ENCODE measurements at places on chromosomes 4 and X. TPM values are rescaled to one million over a fixed set of nuclear protein-coding genes. Genes with fewer than 3 reads are reported as not detected.

- DNase-seq, result no peak
These were observed 154.0 kb upstream of the RASGEF1B start for GRCh38 chr4:81625422-81626417.

DNA sequence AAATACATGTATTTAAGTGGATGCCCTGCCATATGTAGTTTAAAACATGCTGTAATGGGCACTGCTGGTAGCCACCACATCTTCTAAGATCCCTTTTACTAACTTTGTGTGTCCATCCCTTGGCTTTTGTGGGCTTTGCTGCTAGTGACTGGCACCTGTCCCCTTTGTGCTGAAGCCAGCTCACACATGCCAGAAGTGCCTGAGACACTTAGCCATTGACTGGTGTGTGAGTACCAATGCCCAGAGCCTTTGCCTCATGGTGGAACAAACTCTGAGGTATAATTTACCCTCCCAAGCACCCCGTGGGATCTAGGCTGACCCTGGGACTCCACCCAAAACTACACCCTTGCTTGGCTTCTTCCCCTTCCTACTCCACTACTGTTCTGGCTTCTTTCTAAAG is 33.0 kb downstream of the ARHGAP6 start:
- no peak for DNase-seq

DNA sequence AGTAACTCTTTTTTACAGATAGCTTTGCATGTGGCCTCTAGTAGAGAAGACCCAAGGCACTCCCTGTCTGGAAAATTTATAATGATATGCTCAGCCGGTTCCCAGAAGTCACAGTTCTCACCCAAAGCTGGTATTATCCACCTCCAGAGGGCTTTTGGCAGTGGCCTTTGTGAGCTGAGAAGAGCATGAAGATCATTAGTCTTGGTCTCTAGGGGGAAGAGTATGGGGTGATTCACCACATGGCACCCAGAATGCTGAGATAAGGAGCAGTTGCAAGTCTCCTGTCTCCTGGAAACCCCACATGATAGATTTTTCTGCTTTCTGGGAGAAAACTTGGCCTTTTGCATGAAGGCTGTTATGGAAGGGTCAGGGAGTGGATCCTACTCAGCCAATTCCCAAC is 75.4 kb upstream of the PRPS1 start:
- no peak for DNase-seq

DNA sequence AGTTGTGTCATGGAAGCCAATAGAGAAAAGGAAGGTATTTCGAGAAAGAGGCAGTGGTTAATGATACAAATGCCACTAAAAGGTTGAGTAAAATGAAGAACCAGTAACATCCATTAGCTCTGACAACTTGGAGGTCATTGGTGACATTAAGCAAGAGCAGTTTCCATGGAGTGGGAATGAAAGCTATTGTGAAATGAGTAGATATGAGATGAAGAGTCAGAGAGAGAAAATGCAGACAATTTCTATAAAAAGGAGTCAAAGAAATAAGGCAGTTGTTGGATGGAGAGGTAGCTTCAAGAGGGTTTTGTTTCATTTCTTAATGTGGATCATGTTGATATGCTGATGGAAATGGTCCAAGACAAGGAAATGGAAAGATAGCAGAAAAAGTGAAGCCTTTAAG is 9.6 kb upstream of the AMTN start:
- no peak for DNase-seq

DNA sequence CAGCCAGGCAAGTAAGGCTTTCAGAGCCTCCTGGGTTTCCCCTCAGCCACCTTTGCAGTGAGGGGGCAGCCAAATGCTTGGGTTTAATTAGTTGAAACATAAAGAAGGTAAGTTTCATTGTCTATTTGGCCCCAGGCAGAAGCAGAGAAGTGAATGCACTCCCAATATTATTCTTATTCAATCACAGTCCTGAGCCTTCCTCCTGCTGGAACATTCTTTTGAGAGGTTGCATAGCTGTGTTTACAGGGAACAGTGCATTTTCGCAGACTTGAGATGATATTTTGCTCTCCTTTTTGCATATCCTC is 13.9 kb downstream of the SLC2A9 start:
- no peak for DNase-seq

- no peak for DNase-seq
These were observed 58.7 kb downstream of the UGT2B10 start for GRCh38 chr4:68874507-68874906.

GRCh38 chr4:84973856-84974255 is 7.4 kb upstream of the WDFY3 start:
- no peak for DNase-seq

DNA sequence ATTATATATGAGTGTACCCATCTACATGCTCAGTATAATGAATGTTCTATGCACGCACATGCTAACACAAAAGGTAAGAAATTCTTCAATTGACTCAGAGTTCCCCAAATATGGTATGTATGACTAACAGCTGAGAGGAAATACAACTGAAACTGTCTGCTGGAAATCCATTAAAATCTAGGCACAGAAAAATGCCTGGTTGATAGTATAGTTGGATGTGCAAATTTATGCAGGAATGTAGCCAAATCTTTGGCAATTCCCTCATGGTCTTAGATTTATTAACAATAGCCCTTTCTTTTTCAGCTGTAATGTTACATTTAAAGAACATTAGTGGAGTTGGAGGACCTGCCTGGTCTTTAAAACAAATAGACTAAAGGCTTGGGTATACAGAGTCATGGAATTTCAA is 5.5 kb downstream of the CAMK2D start:
- DNase-seq, result no peak

GRCh38 chrX:739611-740010 is 109.0 kb downstream of the SHOX start:
- DNase-seq, result no peak

DNA sequence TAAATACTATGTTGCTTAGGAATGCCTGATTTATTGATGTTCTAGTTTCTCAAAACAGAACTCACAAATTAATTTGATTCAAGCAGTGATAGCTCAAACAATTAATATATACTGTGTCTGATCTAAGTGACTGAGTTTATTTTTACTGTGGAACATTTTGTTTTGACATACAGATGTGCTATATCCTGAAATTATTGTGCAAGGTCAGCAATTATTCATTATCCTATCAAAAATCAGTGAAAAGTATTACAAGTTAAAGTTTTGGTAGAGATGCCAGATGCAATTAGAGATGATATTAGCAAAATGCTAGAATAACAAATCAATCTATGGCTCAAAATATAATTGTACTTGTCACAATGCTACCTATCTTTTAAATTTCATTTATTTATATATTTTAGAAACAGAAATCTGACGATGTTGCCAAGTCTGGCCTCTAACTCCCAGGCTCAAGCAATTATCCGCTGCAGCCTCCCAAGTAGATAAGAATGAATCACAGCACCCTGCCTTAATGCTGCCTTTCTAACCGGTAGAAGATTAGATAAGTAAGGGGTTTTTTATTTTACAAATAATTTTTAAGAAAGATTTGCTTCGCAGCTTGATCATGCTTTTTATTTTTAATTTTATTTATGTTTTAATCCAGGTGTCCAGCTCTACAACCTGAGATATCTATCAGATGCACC is 825.5 kb upstream of the NDST4 start:
- DNase-seq, result no peak

DNA sequence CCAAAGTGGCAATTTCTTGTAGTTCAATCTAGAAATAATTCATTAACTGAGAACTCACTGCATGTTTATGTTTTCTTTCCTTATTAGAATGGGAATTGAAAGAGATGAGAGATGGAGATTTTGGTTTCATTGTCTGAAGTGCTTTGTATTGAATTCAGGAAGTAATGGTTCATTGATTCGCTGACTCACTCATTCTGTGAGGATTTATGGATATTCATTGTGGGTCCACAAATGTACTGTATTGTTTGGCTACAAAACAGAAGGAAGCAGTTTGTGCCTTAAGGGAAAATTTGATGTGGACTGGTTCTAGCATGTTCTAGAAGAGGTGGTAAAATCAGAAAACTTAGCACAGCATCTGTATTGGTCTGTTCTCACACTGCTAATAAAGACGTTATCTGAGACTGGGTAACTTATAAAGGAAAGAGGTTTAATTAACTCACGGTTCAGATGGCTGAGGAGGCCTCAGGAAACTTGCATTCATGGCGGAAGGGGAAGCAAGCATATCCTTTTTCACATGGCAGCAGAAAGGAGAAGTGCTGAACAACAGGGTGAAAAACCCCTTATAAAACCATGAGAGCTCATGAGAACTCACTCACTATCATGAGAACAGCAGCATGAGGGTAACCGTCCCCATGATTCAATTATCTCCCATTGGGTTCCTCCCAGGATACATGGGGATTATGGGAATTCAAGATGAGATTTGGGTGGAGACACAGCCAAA is 132.3 kb upstream of the VCX3A start:
- DNase-seq, result no peak

DNA sequence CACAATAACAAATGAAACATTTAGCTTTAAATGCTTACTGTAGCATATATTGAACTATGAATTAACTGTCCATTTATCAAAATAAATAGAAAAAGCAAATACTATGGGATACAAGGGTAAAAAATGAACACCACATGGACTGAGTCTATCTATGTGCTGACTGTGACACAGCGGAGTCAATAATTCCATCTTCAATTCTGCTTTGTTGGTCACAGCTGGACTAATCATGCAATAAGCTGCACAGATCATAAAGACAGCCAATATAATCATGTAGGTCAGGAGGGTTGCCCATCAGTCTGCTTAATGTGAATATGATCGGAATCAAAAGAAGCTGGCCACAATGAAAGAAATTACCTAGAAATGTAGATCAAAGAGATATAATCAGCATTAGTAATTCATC is 95.7 kb upstream of the FAM47A start:
- no peak for DNase-seq

DNA sequence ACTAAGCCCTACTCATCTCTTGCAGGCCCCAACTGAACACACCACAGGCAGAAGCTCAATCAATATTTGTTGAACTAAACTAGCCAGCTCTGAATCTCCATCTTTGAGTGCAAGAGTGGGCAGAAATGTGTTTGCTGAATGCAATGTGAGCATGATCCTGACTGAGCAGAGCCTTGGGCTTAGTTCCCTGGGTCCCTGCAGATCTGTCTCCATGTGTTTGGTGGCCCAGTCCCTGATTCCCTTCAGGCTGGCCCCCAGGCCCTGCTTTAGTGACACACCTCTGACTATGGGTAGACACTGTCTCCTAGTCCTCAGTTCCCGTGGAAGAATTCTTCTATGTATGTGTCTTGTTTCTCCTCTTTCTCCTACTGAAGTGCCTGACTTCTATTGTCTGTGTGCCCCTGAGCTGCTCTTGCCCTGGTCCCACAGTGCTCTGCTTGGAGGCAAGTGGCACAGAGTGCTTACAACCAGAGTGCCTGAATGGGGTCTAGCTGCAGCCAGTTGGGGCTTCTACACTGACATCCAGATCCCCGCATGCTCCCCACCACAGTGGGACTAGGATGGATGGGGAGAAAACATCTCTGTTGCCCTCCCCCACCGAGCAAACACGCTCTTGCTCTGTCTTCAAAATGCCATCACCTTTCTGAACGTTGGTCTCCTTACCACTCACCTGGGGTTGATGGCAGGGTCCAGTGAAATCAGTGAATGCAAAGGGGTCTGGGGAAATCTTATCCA is 9.3 kb downstream of the PJA1 start:
- DNase-seq, result no peak

DNA sequence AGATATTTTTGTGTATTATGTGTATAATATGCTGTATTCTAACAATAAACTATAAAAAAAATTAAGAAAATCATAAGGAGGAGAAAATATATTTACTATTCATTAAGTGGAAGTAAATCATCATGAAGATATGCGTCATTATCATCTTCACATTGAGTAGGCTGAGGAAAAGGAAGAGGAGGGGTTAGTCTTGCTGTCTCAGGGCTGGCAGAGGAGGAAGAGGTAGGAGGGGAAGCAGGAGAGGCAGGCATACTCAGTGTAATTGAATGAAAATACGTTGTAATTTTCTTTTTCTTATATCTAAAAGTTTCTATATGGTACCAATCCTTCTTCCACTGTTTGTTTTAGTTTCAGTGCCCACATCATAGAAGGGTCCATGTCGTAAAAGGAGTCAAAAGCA is 9.8 kb upstream of the TMEM185A start:
- DNase-seq, result no peak

DNA sequence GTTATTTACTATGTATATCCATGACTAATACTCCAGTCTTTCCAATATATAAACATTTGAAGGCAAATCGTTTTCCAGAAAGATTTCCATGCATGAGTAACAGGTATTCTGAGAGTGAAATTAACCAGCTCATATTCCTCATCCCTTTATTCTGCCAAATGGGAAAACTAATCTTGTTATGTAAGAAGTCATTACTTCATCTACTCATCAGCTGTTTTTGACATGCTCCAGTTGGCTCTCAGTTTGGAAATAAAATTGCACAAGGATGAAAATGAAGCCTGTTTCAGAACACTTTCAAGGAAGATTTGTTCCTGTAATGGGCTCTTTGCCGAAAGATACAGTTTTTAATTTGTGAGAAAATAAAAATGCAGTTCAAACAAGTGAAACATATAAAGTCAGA is 121.9 kb downstream of the KCTD8 start:
- peak; percentile 60 for DNase-seq

DNA sequence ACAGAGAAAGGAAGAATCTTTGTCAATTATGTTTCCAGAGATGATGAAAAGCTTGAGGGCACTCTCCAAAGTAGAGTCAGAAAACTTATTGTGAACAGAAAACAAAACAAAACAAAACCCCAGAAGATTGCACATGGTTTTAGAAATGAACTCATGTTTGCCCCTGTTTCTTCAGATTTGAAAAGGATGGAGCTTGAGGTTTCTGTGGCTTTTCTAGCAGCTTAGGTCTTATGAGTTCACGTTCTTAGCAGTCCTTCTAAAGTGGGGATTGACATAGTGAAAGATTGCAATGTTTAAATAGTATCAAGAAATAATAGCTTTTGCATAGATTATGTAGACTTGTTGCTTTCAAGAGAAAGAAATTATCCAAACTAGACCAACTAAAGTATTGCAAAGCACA is 421.8 kb downstream of the GBA3 start:
- no peak for DNase-seq

DNA sequence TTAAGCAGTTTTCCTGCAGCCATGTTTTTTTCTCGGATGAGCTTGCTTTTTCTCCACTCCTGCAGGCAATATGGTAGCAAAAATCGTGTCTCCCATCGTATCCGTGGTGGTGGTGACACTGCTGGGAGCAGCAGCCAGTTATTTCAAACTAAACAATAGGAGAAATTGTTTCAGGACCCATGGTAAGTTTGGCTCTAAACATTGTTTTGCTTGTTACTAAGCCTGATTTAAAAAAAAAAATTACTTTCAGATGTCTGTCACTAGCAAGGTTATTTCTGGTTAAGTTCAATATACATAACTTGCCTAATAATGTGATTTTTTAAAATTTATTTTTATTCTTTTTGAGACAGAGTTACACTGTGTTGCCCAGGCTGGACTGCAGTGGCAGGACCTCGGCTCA is 17.5 kb upstream of the GYG2 start:
- no peak for DNase-seq

Gene XAGE2
- not detected for total RNA-seq

Gene FGFBP2
- not detected for total RNA-seq

Gene NDNF
- 64.3 TPM for total RNA-seq

Gene RNF175
- total RNA-seq, result 14.5 TPM

Gene STPG2
- total RNA-seq, result 3.6 TPM

Gene MGAT4D
- not detected for total RNA-seq

Gene WDR45
- total RNA-seq, result 19.2 TPM

Gene CSAG2
- not detected for total RNA-seq

Gene DCLK2
- total RNA-seq, result 145 TPM
